Ecto neural progenitor cell (in vitro differentiated cells): ENCODE measurements at places on chromosomes 6 and 20.

DNA sequence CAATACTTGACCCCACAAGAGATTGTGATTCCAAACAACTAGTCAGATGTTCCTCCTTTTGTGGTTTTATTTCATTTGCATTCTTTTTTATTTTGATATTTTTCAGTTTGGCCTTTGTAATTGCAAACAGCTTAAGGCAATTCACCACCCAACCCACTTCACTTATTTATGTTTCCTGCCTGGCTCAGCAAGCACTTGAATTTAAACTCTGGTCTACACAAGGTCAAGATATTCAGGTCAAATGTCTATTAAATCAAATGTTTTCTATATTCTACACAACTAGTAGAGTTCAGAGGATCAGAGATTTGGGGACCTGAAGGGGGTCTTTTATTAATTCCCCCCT, 100.1 kb downstream of the SGK1 start:
- DNase-seq: no peak

GRCh38 chr6:14550822-14551221, 433.2 kb downstream of the CD83 start:
- DNase-seq: no peak

DNA sequence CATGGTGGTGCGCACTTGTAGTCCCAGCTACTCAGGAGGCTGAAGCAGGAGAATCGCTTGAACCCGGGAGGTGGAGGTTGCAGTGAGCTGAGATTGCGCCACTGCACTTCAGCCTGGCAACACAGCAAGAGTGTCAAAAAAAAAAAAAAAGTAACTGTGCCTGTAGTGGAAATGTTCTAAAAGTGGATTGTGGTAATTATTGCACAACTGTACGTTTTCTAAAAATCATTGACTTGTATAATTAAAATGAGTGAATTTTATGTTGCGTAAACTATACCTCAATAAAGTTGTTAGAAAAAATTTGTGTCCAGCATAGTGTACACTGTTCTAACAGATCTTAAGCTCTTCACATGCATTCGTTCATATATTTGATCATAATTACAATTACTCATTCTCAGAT, 5.5 kb downstream of the SEC23B start:
- DNase-seq: no peak

GRCh38 chr6:11738661-11739375, 39.8 kb downstream of the ADTRP start:
- no peak for DNase-seq

DNA sequence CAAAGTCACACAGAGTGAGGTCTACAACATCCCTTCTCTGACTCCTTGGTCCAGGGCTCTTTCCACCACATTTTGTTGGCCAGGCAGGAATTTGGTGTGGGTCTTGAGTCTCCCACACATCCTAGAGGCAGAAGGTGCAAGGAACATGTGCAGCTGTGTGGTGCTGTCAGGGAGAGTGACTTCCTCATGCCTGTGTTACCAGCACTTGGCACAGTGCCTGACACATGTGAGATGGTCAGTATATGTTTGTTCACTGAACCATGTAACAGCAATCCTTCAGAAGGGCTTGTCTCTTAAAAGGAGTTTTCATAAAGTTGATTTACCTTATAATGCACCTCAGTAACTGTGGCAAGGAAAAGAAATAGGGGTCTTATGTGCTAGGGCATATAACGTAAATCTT, 168.5 kb downstream of the CDC5L start:
- DNase-seq: no peak

GRCh38 chr20:57580478-57581201, 19.7 kb downstream of the PCK1 start:
- DNase-seq: no peak

GRCh38 chr6:134324141-134324540, 6.2 kb upstream of the SGK1 start:
- no peak for DNase-seq

DNA sequence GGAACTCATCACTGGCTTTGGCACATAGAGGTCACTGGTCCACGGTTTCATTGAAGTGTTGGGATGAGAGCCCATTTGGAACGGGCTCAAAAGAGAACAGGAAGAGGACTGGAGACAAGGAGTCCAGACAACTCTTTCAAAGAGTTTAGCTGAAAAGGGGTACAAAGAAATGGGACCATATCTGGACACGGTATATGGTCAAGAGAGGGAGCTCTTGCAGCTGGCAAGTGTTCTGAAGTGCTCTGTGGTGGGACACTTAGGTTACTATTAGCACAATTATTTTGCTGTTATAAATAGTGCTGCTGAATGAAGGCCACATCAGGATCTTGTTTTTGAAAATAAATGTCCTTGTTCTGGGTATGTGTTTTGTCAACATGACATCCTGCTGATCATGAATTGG, 4.6 kb downstream of the SGK2 start:
- DNase-seq: no peak

GRCh38 chr6:36245572-36246061, 24.2 kb upstream of the PNPLA1 start:
- DNase-seq: no peak

GRCh38 chr6:105272786-105273185, 93.0 kb upstream of the POPDC3 start:
- no peak for DNase-seq

DNA sequence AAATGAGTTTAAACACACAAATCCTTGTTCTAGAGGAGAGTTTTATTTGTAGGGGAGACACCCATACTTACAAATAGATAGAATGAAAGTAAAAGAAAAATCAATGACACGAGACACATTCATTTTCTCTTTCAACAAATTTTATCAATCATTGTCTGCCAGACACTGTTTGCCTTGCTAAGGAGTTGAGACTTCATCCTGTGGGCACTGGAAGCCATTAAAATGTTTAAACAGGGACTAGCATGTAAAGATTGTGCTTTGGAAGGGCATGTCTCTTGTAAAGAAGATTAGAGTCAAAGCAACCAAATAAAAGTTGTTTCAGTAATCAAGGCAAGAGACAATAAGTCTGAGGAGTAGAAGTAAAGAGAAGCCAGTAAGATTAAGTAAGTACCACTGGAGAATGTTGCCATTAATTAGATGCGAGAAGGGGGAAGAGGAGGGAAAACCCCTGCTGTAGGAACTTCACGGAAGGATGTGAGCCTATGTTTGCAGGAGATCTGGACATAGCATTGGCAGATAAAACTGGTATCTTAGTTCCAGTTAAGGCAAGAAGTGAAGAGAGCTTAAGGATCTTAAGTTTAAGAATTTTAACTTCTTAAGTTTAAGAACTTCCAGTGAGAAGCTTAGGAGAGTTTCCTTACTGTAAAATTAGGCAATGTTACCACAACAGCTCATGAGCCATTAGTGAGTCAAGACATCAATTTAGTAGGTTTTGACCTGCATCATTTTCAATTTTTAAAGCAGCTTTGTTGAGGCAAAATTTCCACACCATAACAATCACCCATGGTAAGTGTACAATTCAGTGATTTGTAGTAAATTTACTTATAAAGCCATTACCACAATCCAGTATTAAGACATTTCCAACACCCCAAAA, 117.0 kb upstream of the UST start:
- no peak for DNase-seq

DNA sequence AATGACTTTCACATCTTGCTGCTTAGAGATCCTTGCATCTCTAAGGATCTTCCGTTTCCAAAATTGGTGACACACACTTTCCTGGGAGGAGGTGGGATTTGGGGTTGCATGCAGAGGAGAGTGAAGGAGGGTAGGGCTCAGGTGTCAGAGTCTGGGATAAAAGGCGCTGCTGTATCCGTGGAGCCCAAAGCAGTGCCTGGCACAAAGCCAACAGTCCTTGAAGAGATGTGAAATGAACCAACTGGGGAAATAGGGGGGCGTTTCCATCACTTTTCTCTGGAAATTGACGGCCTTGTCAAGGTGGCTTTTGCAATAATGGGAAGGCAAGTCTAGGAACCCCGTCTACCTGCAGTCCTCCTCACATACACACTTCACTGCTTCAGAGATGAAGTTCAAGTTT, 59.5 kb upstream of the NELFCD start:
- DNase-seq: no peak

DNA sequence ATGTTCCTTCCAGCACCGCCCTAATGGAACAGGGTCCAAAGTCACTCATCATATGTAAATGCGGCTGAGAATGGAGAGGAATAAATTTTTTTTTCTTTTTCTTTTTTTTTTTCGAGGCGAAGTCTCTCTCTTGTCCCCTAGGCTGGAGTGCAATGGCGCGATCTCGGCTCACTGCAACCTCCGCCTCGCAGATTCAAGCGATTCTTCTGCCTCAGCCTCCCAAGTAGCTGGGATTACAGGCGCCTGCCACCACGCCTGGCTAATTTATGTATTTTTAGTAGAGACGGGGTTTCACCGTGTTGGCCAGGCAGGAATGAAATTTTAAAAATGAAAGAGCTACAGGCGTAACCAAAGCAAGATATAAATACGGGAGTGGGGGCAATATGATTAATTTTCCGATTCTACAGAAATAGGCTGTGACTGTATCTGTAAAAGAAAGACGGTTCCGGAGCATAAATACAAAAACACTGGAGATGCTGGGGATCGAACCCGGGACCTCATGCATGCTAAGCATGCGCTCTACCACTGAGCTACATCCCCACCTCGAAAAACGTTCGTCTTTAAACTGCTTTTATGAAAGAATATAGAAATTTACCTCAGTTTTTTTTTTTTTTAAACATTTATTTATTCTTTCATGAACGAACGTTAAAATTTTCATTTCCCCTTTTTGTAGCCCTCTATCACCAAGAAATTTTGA, 132.2 kb downstream of the GPX5 start:
- peak; percentile 78 for DNase-seq

DNA sequence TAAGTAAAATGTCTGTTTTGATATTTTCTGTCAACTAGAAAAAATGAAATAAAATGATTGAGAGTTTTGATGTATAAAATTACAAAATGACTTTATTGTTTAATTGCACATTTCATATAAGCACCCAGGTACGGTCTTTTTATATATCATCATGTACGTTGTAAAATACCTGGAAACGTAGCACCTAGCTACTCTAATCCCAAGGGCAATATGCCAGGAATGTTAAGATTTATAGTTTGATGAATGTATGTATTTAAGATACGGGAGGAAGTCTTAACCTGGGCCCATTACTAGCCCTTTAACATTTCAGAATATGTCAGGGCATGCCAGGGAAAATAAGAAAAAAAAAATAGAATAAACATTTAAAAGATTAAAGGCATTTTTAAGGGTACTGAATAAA, 490.9 kb upstream of the NRSN1 start:
- DNase-seq: no peak

DNA sequence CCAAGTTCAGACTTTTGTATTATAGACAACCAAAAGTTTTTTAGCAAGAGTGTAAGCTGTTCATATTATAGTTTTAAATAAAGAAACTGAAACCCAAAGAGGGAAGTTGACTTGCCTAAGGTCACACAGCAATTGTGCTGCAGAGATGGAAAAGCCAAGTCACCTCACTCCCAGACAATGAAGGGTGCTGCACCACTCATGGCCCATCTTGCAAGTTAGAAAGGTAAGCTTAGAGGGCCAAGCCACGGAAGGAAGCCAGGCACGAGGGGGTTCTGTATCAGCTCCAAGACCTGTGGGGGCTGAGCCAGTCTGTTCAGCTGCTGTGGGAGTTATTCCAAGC, 860 bp downstream of the DEFB124 start:
- DNase-seq: no peak

DNA sequence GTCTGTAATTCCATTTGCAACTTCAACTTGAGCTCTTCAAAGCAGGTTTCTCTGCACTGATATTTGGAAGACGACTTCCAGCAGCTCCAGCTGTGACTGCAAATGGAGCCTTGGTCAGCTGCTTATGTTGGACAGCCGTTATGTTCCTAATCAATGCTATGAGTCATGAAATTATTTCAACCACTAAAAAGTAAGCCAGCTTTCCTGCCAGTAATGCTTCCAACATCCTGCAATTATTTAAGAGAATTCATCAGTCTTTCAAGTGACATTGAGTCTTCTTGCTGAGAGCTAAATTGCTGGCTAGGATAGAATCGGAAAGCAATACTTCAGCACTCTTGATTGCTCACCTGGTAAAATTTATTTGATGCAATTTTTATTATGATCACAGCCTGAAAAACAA, 375.7 kb downstream of the MMUT start:
- no peak for DNase-seq
